Activated naive CD8-positive, alpha-beta T cell treated with anti-CD3 and anti-CD28 coated beads, Interleukin-2, amount 10 ng/mL, durations not matched to agents 7 days and 5 days (primary cell): ENCODE measurements at places on chromosomes 6 and 20. TPM values are rescaled to one million over a fixed set of nuclear protein-coding genes. Genes with fewer than 3 reads are reported as not detected.

Gene SAPCD1
- 18.1 TPM for total RNA-seq

Gene DHX35
- 10.3 TPM for total RNA-seq

Gene SSTR4
- not detected for total RNA-seq

Gene DAAM2
- total RNA-seq: not detected

Gene TAGAP
- total RNA-seq: 112 TPM

Gene FAM83D
- total RNA-seq: 15.4 TPM

Gene SMLR1
- total RNA-seq: not detected

Gene PRICKLE4
- total RNA-seq: not detected

Gene SPAG4
- total RNA-seq: 5.7 TPM

Gene DPPA5
- not detected for total RNA-seq

Gene GSTA2
- total RNA-seq: not detected

DNA sequence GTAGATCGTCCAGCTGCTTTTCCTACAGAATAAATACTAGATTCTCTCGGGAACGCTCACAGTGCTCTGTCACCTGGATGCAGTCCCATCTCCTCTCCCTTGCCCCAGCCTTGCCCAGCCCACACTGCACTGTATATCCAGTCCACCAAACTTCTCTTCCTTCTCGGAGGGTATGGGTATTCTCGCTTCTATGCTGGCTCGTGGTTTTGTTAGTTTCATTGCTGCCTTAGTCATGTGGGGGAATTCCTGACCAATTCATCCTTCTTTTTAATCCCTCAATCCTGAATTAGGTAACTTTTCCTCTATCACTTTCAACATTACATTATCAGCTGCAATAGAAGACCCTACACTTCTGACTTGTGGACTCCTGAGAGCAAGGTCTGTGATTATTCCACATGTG, 252.4 kb downstream of the GMDS start:
- DNase-seq: no peak

DNA sequence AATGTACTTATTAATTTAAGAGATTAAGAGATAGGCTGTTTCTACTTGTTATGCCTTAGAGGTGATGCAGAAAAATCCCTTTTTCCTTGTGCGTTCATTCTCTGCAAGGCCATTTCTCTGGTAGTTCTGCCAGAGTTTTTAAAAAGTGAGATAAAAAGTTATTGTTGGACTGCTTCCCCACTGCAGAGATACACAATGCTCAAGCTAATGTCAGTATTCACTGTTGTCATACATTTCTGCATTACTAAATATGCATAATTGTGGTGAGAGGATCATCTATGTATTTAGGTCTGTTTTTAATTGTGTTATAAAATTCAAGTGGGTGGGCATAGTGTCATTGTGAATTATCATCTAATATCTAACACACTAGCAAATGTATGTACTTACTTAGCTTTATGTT, 600.4 kb downstream of the HTR1B start:
- DNase-seq: no peak

DNA sequence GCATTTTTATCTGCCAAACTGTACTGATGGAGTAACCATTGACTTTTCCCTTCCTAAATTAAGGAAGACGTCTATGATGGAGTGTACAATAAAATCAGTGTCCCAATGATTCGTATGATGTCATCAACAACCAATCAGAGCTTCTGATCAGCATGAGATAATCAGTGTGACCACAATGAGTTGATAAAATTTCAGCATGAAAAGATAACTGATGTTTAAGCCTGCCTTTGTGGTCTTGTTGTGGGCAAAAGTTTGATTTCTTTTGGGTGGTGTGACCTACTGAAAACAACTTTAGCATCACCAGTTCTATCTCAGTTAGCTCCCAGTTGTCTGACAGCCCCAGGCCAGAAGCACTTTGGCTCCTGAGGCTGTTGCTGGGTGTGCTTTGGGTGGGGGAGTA, 3.3 kb downstream of the PCIF1 start:
- DNase-seq: no peak

- no peak for DNase-seq
Measured at GRCh38 chr6:12262236-12263061, 27.7 kb upstream of the EDN1 start.

GRCh38 chr20:10920396-10920795, 246.6 kb upstream of the JAG1 start:
- no peak for DNase-seq

DNA sequence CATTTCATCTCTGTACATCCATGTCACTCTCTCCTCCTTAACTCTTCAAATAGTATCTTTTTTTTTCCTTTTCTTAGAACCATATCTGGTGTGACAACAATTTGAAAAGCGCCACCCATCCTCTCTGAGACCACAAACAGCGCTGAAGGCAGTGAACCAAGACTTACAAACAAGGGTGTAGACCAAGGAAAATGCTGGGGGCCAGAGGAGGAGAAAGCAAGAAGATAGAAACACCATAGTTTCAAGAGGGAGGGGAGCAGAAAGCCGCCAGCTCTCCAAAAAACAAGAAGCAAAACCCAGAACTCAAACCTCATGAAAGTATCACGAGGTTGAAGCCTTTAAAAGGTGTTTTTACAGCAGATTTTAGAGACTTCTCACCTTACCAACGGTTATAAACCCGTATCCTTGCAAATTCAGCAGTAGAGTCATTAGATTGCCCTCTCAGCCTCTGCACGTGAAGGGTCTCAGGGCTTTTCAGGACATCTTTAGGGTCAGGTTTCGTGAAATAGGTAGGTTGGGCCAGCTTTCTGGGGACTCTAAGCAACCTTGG, 13.3 kb upstream of the RIPOR2 start:
- DNase-seq: no peak

DNA sequence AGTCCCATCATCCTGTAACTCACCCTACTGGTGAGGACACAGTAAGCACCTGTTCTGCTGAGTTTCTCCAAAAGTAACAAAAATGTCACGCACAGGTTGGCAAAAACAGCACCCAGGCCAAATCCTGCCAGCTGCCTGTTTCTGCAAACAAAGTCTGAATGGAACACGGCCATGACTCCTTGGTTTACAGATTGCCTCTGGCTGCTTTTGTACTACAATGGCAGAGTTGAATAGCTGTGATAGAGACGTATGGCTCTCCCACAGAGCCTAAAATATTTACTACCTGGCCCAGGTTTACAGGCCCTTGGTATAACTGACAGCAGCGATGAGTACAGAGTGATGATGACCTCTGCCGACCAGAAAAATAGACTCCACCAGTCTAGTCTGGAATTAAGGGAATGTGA, 52.6 kb downstream of the CNKSR3 start:
- no peak for DNase-seq

GRCh38 chr20:57584768-57585461, 24.0 kb downstream of the PCK1 start:
- DNase-seq: no peak

DNA sequence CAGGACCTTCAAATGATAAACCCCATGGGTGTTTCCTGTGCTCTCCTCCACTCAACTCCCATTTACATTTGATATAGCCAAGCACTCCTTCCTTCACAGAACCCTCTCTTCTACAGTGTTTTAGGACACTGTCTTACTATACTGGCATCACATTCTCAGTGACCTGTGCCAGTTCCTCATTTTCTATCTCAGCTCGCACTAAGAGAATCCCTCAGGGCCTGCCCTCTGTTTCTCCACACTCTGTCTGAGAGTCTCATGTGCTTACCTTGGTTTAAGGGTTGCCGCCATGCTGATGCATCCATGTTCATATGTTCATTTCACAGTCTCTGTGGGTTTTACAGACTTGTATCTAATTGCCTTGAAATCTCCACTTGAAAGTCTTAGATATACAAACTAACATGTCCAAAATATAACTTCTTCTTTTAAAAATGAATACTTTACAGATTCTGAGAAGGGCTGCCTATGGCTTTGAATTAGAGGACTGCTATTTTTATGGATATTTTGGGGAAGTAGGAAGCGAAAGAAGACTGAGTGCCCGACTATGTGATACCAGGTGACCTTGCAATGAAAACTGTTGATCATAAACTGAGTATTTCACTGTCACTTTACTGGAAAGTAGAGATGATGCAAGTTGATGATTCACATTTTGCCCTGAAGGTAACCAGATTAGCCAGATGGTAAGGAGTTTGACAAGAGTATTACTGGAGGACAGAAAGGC, 153.1 kb upstream of the SIM1 start:
- no peak for DNase-seq

GRCh38 chr6:108782179-108783041, 65.8 kb upstream of the ARMC2 start:
- peak; percentile 77 for DNase-seq

DNA sequence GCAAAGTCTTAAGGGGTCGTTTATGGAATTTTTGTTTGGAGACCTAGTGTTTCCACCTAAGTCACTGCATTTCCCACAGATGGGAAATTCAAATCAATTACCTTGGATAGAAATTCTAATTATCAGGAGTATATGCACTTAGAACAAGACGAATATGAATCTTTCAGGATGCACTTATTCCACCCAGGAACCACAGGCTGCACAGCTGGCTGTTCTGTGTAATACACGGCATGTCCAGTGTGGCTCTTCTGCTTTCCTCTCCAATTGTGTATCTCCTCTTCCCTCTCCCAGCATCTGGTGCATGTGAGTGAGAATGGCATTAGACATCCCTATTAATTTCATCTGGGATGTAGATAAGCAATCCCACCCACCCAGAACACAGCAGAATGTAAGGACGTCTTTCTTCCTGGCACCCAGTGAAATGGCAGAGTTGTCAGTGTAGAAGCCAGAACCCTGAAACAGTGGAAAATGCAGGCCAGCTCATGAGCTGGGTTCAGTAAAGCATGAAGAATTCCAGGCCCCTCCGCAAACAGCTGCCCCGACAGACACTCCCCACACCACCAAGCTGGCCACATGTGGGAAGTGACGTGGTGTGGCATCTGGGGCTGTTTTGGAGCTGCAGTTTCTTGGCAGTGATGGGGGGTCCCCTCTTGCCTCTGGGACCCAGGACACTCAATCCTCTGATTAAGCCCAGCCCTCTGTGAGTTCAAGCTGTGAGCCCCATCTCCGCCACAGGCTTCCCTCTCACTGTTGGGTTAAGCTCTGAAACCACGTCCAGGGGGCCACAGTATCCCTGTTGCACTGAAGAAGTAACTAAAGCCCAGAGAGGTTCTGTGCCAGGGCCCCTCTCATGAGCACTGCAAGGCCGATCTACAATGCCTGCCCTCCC, 180.1 kb upstream of the CST7 start:
- no peak for DNase-seq

DNA sequence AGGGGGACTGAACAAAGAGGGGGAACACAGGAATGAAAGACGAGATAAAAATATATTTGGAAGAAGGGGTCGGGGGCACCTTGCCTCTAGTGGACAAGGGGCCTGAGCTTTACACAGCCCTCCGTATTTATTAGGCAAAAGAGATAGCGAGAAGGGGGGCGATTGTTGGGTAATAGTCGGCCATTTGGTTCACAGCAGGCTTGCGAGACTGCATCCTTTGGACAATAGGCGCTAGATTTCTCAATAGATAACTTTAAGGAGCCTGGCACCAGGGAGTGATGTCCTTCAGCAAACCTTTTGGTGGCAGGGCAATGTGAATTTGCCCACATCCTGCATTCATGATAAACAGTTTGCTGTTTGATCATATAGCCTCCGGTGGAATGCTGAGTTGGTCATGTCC, 3.0 kb upstream of the NANP start:
- no peak for DNase-seq

- no peak for DNase-seq
Measured at GRCh38 chr6:160378882-160379281, 30.7 kb downstream of the SLC22A3 start.

GRCh38 chr6:137661601-137662000, 167.4 kb upstream of the OLIG3 start:
- DNase-seq: peak; percentile 41

GRCh38 chr6:92339936-92340640, 1079.3 kb downstream of the EPHA7 start:
- no peak for DNase-seq

DNA sequence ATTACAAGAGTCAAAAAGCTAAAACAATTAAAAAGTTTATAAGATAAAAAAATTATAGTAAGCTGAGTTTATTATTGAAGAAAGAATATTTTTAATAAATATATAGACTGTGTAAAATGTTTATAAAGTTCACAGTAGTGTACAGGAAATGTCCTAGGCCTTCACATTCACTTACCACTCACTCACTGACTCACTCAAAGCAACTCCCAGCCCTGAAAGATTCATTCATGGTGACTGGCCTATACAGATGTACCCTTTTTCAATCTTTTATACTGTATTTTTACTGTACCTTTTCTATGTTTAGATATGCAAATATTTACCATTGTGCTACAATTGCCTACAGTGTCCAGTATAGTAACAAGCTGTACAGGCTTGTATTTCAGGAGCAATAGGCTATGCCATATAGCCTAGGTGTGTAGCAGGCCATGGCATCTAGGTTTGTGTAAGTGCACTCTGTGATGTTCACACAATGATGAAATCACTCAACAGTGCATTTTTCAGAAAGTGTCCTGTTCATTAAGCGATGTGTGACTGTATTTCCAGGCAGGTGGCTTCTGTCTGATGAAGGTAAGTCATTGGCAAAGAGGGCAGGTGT, 130.2 kb downstream of the BTBD3 start:
- no peak for DNase-seq

GRCh38 chr20:3000852-3001523, 42.4 kb upstream of the GNRH2 start:
- no peak for DNase-seq

GRCh38 chr6:48101290-48101689, 9.7 kb downstream of the PTCHD4 start:
- no peak for DNase-seq

- no peak for DNase-seq
Measured at GRCh38 chr6:106014955-106015354, 71.2 kb upstream of the PRDM1 start.

DNA sequence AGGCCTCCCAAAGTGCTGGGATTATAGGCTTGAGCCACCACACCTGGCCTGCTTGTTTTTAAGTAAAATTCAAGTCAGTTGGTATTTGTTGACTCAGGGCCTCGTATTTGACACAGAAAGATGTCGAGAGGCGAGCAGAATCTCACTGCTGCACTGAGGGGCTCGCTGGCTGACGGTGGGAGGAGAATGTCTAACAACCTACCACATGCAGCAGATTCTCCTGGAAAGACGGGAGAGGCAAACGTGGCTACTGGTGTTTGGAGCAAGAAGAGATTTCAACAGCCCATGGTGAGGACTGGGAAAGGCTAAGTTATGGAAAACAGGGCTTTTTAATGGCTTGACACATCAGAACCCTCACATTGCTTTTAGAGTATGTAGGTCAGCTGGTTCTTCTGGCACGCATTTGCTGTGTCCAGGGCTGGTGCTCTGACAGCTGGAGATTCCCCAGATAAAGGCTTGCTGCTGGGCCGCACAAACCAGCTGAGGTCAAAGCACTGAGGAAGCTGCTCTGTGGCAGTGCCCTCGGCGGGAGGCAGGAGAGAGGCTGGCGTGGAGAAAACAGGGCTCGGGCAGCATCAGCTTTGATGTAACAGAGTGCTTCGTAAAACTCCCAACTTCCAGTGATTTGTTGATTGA, 84.2 kb upstream of the FRMD1 start:
- no peak for DNase-seq

GRCh38 chr6:89566930-89567629, 71.5 kb downstream of the LYRM2 start:
- no peak for DNase-seq

- no peak for DNase-seq
Measured at GRCh38 chr6:25250878-25251277, 28.3 kb upstream of the CARMIL1 start.
